Uterus (tissue), 4 donors: ENCODE measurements at places on chromosomes 4 and X. TPM values are rescaled to one million over a fixed set of nuclear protein-coding genes. Genes with fewer than 3 reads are reported as not detected.

SHROOM4 gene
- 18.8 TPM for total RNA-seq

UBA6 gene
- 92.4 TPM for total RNA-seq

SHOX gene
- total RNA-seq: not detected

RASL11B gene
- total RNA-seq: 36.4 TPM

VCX3A gene
- total RNA-seq: not detected

AMOT gene
- total RNA-seq: 25.5 TPM

DNA sequence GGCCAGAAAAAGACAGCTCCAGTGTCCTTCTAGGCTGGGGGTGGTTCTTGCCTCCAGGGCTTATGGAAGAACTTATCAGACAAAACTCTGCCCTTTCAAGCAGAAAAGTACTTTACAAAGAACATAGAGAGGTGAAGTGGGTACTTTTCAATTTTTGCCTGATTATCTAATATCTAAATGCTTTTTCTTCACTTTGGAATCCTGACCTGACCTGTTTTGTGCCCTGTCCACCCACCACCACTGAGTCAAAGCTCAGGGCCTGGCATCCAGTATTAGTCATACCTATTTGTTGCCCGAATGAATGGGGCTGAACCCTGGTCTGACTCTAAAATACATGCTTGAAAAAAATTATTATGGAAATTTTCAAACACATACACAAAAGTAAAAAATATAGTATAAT lies 37.2 kb downstream of the RTL9 start:
- DNase-seq: no peak

DNA sequence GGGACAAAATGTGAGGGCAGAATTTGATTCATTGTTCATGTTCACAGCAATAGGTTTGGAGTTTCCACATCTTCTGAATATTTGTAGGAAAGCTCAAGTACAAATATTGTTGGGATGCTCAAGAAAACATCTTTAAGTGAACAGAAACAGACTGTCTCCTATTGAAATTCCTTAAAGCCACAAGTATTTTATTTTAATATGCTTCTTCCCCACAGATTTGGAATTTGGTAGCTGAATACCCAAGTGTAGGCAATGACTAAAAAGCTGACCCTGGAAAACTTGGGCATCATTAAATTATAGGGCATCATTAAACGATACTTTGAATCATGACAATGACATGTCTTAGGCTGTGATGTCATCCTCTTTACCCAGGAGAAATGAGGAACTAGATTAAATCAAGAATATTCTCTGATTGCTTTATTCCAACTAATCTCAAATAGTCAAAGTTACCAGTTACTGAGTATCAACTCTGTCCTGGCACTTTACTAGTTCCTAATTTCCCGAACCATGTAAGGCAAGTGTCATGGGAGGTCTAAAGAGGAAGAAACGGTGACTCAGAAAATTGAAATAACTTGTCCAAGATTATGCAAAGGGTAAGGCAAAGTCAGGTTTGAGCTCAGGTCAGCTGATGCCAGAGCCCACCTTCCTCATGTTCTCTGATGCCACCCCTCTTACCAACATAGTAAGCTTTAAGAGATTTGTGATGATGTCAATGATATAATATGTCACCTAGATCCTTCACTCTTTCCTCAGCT lies 223.1 kb upstream of the LEF1 start:
- no peak for DNase-seq

DNA sequence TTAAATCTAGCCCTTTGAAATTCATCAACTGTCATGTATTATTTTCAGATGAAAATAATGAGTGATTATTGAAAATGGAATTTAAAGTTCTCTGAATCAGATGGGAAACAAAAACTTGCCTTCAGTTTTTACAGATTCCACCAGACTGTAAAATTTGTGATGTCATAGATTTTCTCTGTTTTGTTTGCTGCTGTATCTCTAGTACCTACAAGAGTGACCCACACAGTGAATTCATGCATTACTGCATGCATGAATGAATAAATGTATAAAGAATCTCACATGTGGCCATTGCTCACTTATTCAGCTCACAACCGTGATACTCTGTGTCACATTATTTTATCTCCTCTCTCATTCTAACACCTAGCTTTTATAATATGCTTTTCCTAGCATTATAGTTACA lies 532.2 kb upstream of the AGA start:
- no peak for DNase-seq

GRCh38 chr4:157992948-157993839 lies 179.6 kb downstream of the GASK1B start:
- no peak for DNase-seq

DNA sequence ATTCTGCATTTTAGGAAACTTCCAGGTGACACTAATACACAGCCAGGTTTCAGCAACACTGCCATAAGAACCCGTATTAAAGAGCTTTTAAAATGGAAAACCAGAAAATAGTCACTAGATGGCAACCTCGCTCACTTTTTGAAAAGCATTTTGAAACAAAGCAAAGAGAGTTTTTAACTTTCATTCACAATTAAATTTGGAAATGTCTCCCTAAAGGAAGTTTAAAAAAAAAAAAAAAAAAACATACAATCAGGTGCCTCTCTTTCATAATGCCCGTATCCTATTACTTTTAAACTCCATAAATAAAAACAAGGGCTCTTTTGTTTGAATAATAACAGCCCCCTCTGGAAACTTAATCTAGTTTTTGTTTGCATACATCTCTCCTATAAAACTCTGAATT lies 20.3 kb downstream of the MEPE start:
- DNase-seq: no peak

DNA sequence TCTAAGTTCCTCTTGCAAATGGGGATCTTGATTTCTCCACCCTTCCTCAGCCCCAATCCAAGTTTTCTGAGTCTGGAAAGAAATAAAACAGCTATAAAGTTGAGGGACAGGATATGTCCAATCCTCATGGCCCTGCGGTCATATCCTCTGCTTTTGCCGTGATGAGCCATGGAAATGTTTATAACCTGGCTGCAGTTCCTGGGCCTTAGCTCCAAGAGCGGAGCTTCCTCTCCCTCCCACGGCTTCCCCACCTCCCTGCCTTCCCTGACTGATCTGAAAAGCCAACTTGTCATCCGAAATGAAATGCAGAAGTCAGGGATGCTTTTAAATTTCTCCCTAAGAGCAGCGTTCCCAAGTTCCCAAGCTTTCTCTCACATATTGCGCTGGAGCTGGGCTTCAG lies 221.5 kb upstream of the SFRP2 start:
- DNase-seq: peak; percentile 83

- no peak for DNase-seq
Observed at GRCh38 chr4:38383646-38384121, 280.3 kb upstream of the KLF3 start.

GRCh38 chr4:185761352-185762235 lies 50.4 kb downstream of the SORBS2 start:
- DNase-seq: no peak

DNA sequence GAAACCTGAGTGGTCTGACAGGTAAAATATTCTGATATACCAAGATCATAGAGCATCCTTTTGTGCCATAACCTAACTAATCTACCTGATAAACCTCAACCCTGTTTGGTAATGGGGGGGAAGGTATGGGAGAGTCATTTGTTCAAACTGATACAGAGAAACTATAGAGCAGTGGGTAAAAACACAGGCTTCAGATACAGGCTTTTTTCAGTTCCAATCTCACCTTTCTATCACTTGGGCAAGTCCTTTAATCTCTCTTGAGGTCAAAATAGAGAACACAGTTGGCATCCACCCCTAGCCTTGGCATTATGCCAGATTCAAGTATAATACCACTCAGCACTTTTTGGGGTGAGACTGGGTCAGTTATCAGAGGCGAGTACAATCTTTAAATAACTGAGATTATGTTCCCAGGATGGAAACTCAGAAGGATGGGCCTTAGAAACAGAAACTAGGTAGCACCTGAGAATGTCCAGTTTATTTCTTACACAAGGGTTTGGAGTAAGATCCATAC lies 880 bp upstream of the ETDC start:
- no peak for DNase-seq

DNA sequence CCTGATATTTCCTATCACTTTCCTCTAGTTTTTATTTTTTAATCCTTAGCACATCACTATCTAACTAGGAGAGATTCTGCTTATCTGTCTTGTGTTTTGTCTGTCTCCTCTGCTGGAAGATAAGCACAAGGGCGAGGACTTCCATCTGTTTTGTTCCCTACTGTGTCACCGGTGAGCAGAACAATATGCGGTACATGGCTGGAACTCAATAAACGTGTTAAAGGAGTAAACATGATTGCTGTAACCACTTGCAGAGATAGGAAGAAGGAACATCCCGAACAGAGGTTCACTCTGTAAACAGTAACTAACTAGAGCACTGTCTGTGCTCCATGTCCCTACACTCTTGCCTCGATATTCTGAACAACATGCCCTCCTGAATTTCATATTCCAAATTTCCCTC lies 5.2 kb downstream of the HS3ST1 start:
- no peak for DNase-seq

DNA sequence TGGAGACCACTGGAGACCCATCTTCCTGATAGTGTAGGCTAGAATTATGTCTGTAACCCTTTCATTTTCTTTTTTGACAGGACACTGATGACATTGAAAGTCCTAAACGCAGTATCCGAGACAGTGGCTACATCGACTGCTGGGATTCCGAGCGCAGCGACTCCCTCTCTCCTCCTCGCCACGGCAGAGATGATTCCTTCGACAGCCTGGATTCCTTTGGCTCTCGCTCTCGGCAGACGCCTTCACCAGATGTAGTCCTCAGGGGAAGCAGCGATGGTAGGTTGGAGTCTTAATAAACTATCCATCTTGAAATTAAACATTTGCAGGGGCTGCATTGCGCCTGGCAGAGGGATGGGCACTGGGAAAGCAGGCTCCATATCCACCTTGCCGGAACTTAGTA lies 75.4 kb downstream of the LIMCH1 start:
- DNase-seq: no peak

GRCh38 chr4:4383085-4383484 lies 3.8 kb upstream of the NSG1 start:
- no peak for DNase-seq

GRCh38 chr4:169160825-169161224 lies 109.9 kb downstream of the SH3RF1 start:
- peak; percentile 23 for DNase-seq

- no peak for DNase-seq
Observed at GRCh38 chrX:28697732-28698131, 110.5 kb downstream of the IL1RAPL1 start.

DNA sequence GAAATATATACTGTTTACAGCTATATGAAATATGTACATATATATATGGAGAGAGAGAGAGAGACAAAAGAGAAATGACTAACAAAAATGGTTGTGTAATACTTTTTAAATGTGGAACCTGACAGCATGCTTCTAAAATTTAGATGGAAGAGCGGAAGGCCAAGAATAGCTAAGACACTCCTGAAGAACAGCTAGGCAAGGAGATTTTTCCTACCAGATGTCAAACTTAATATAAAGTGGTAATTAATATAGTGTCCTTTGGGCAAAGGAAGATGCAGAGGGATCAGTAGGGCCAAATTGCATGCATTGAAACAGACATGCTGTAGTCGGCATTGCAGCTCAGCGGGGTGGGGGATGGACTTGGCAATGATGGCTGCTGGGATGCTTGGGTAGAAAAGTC lies 45.2 kb downstream of the ADD1 start:
- DNase-seq: no peak
